Thoracic aorta (tissue), 2 donors: ENCODE measurements at places on chromosomes 4 and X. TPM values are rescaled to one million over a fixed set of nuclear protein-coding genes. Genes with fewer than 3 reads are reported as not detected.

- H3K36me3 ChIP-seq, result no peaks in the 10 kb centered on the region
- no peak overlapping the region for H3K27ac ChIP-seq
- H3K27me3 ChIP-seq, result no peaks in the 10 kb centered on the region
These were observed 33.5 kb upstream of the DCX start for GRCh38 chrX:111445485-111445884.

The GLUD2 gene
- total RNA-seq, result 0.27 TPM

GRCh38 chr4:46878641-46879040, 30.4 kb downstream of the COX7B2 start:
- no peak overlapping the region for H3K27ac ChIP-seq
- DNase-seq, result no peak
- H3K4me1 ChIP-seq, result no peaks in the 10 kb centered on the region
- H3K4me3 ChIP-seq, result no peak overlapping the region
- H3K36me3 ChIP-seq, result no peaks in the 10 kb centered on the region

DNA sequence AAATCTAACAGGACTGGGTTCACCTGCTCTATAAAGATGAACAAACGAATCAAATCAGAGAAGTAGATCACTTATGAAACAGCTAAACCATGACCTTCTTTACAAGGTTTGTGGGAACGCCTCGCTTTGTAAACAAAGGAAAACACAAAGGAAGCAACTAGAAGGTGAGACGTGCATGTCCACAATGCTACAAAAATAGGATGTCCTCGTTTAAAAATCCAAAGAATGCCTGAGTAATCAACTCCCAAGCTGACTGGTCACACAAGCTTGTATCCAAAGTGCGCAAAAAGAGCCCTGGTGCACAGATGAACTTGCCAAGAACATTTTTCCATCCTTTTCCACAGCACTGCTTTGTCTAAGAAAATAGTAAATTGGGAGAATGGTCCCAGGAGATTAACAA, 6.3 kb upstream of the SH3KBP1 start:
- H3K4me3 ChIP-seq, result no peak overlapping the region
- no peak overlapping the region for H3K27ac ChIP-seq

DNA sequence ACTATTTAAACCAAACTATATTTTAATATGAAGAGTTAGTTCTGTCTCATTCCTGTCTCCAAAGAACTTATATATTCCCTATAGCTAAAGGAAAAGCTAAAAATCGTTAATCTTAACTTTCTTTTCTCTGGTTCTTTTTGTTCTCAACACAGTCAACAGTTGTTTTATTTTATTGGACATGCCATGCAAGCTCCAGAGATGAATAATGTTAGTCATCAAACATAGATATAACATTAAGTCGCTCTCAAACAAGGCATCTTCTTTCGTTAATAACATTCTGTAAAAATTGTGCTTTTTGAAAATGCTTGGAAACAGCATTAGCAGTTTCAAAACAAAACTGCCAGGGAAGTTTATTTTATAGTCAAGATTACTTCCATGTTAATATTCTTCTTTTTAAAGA, 117.9 kb upstream of the GPM6A start:
- H3K27ac ChIP-seq, result no peak overlapping the region
- H3K4me3 ChIP-seq, result no peak overlapping the region
- H3K4me1 ChIP-seq, result peaks cover 1% of the 10 kb centered on the region
- H3K36me3 ChIP-seq, result no peaks in the 10 kb centered on the region
- no peak for DNase-seq

The TMPRSS11F gene
- 0.28 TPM for total RNA-seq

GRCh38 chr4:10703766-10704429, 19.3 kb upstream of the CLNK start:
- peaks cover 6% of the 10 kb centered on the region for H3K4me1 ChIP-seq
- no peaks in the 10 kb centered on the region for H3K27me3 ChIP-seq
- no peak overlapping the region for H3K27ac ChIP-seq
- no peaks in the 10 kb centered on the region for H3K36me3 ChIP-seq
- H3K4me3 ChIP-seq, result no peak overlapping the region

GRCh38 chr4:105483840-105484239, 10.0 kb upstream of the PPA2 start:
- no peaks in the 10 kb centered on the region for H3K27me3 ChIP-seq
- no peak for DNase-seq
- no peaks in the 10 kb centered on the region for H3K36me3 ChIP-seq
- no peak overlapping the region for H3K27ac ChIP-seq
- no peaks in the 10 kb centered on the region for H3K4me1 ChIP-seq

The TRIM60 gene
- total RNA-seq, result not detected

The WDR45 gene
- total RNA-seq, result 90.2 TPM

GRCh38 chr4:80033581-80033980, 39.4 kb downstream of the ANTXR2 start:
- no peaks in the 10 kb centered on the region for H3K4me1 ChIP-seq
- no peak overlapping the region for H3K27ac ChIP-seq
- H3K4me3 ChIP-seq, result no peak overlapping the region
- H3K27me3 ChIP-seq, result no peaks in the 10 kb centered on the region
- DNase-seq, result no peak
- no peaks in the 10 kb centered on the region for H3K36me3 ChIP-seq

The MMRN1 gene
- 7.3 TPM for total RNA-seq

DNA sequence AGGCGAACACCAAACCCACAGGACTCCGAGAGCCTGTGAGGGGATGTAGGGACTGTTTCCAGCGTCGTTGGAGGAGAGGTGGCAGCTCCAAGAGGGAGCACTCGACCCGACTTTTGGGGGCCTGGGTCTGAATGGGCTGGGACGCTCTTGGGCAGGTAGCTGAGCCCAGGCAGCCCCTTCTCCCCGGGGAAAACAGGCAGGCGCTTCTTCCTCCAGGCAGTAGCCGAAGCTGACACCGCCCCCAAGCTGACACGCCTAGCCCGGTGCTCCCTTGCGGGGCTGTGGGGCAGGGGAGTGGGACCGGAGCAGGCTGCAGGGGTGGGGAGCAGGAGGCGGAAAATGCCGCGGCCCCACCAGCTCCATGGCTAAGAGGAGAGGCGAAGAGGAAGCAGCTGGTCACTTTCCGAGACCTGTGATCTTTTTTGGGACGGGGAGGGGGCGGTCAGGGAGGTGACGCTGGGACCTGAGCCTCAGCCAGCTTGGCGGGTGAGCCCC, 4.2 kb downstream of the NKX1-1 start:
- H3K4me3 ChIP-seq, result no peak overlapping the region
- H3K4me1 ChIP-seq, result no peaks in the 10 kb centered on the region
- H3K27me3 ChIP-seq, result peaks cover 20% of the 10 kb centered on the region

The GUCY2F gene
- total RNA-seq, result not detected

DNA sequence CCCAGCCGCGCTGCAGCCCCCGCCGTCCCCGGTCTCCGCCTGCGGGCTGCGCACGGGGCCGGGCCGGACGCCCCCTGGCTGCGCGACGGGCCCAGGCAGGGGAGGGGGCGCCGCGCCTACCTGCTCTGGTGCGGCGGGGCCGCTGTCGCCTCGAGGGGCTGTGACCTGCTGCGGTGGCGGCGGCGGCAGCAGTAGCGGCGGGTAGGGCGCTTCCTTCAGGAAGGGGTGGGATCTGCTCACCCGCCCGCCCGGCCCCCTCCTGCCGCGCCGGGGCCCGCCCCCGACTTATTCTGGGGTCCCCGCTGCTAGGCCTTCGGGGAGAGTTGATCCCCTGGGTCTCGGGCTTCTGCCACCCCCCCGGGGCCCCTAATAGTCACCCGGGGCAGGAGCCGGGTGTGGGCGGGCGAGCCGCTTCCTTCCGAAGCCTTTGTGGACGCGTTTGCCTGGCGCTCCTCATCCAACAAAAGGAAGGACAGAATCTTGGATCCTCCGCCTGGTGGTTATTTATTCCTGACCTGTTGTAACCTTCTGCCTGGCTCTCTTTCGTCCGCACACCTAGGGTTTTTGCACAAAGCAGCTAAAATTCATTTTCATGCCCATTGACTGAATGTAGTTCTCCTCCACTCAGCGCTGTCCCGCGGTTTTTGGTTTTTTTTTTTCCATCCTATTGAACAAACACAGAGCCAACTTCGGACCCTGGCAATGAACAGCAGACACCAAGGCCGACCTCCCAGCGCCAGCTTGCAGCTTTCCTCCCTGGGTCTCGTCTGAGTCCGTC, at the start of gene TMEM150C:
TMEM150C (minus strand) TSS at position 203 of the 778 bp plus-strand sequence. CDS start 57,331 bp downstream, outside the sequence.
- H3K4me1 ChIP-seq, result no peaks in the 10 kb centered on the region
- no peaks in the 10 kb centered on the region for H3K36me3 ChIP-seq
- H3K27me3 ChIP-seq, result no peaks in the 10 kb centered on the region
- no peak for DNase-seq
- peak within 1 kb of the TSS; percentile 66 for H3K4me3 ChIP-seq
- H3K27ac ChIP-seq, result no peak within 1 kb of the TSS
